ENCODE measurements at places on chromosomes 5 and 9.

- no peak for DNase-seq
Observed at GRCh38 chr5:150780187-150780692, 1.7 kb downstream of the SMIM3 start.

GRCh38 chr9:124016175-124017050, 4.8 kb downstream of the LHX2 start:
- DNase-seq, result peak; percentile 56

- no peak for DNase-seq
Observed at GRCh38 chr9:107345327-107345726, 62.2 kb downstream of the RAD23B start.

DNA sequence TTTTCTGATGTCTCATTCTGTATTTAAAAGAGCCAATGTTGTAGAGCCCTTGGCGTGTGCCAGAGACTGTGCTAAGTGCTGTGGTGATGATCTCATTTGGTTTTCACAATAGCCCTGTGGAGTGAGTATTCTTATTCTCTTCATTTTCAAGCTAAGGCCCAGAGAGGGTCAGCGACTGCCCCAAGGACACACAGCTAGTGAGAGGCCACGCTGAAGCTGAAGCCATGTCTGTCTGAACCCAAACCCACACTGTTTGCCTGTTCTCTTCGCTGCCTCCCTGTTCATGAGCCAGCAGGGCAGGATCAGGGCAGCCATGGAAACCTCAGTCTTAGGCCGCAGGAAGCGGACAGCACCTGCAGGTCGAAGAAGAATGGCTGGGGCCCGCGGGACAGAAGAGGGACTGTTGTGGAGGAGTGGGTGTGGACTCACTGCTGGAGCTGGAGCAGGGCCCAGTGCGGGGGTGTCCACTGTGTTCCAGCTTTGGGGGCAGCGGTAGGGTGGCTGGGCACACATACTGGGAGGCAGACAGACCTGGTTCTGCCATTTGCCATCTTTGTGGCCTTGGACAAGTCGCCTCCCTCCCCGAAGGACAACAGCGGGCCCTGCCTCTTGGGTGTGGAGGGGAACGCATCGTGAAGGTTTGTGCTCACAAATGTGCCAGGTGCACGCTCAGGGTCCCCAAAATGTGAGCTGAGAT, 257.9 kb upstream of the MVB12B start:
- DNase-seq, result no peak

DNA sequence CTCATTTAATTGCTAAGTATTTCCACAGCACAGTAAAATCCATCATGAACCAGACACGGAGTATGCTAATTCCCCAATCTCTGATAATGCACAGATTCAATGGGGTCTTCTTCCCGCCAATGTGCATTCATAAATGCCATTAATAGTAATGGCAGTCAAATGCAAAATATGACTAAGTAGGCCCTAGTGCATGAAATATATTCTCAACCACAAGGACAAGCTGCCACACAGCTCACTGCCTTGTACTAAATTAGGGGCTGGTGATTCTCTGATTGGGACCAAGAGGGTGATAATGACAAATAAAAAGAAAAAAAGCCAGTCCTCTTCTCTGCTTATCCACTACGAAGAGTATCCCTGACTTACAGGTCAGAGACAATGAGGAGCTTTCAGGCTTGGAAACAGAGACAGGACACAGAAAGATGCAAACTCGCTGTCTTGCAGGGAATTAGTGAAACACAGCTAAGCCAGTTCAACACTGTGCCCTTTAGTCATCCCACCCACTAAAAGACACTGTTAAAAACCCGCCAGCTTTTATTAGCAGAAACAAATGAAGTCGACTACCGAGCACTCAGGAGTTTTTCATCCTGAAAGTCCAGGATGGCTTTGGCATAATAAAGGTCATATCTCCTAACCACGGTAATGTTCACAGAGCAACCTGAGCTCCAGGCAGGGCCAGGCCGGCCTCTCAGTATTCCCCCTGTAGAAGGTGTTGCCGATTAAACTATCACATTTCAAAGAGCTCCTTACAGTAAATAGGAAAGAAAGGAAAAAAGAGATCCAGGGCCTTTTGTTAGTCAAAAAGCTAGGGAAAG, 148.1 kb downstream of the EBF1 start:
- DNase-seq, result no peak

GRCh38 chr9:23219471-23219870, 606.6 kb downstream of the ELAVL2 start:
- DNase-seq, result no peak

DNA sequence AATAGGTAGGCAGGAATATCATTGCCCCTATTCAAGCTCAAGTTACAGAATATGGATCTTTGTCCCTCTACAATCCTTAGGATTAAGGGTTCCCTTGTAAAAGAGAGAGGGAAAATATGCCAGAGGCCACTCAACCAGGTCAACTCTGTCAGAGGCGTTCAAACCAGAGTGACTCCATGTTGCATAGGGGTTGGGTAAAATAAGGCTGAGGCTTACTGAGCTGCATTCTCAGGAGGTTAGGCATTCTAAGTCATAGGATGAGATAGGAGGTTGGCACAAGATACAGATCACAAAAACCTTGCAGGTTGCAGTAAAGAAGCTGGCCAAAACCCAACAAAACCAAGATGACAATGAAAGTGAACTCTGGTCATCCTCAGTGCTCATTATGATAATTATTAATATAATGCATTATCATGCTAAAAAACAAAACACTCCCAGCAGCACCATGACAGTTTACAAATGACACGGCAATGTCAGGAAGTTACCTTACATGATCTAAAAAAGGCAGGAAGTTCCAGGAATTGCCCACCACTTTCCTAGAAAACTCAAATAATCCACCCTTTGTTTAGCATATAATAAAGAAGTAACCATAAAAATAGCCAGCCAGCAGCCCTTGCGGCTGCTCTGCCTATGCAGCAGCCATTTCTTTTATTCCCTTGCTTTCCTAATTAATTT, 64.8 kb downstream of the ERP44 start:
- DNase-seq, result no peak

DNA sequence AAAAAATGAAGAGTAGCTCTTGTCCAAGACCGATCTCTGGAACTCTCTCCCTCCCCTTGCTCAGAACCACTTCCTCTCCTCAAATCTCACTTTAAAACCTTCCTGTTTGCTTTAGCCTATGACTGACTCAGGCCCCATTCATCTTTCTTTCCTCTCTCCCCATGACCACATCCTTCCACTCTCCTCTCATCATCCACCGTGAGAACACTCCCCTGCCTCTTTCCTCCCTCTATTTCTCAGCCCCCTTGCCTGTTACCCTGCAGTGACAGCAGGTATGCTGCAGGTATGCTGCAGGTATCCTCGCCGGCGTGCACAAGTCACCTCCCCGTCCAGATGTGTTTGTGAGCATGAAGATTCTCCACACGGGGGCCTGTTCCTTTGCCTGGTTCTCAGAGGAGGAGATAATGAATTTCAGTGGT, 505.3 kb downstream of the CCDC171 start:
- DNase-seq, result no peak

DNA sequence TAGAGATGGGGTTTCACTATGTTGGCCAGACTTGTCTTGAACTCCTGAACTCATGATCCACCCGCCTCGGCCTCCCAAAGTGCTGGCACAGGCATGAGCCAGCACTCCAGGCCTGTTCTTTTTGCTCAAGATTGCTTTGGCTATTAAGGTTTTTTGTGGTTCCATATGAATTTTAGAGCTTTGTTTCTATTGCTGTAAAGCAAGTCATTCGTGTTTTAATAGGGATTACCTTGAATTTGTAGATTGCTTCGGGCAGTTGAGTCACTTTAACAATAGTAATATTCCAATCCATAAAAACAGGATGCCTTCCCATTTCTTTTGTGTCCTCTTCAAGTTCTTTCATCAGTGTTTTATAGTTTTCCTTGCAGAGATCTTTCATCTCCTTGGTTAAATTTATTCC, 22.1 kb downstream of the C6 start:
- no peak for DNase-seq

DNA sequence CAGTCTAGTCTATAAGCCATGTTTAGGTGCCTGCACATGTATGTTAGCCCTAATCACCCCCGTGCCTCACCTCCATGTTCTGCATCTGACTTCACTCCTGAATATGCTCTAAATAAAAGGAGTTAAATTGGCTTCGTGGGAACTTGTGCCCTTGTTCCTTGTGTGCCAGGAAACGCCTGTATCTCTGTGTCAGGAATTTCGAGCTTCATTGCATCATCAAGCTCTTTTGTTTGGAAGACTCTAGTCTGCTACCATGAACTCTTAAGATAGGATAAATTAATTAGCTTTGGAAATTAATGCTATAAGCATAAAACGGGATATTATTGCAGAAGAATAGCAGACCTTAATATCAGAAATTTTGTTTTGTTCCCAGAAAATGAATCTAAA, 99.2 kb downstream of the ADCY2 start:
- peak; percentile 35 for DNase-seq
